HT1080 (cell line): ENCODE measurements at places on chromosomes 11 and 22.

- no peak for DNase-seq
These were observed 280.7 kb downstream of the DLG2 start for GRCh38 chr11:85346484-85346883.

DNA sequence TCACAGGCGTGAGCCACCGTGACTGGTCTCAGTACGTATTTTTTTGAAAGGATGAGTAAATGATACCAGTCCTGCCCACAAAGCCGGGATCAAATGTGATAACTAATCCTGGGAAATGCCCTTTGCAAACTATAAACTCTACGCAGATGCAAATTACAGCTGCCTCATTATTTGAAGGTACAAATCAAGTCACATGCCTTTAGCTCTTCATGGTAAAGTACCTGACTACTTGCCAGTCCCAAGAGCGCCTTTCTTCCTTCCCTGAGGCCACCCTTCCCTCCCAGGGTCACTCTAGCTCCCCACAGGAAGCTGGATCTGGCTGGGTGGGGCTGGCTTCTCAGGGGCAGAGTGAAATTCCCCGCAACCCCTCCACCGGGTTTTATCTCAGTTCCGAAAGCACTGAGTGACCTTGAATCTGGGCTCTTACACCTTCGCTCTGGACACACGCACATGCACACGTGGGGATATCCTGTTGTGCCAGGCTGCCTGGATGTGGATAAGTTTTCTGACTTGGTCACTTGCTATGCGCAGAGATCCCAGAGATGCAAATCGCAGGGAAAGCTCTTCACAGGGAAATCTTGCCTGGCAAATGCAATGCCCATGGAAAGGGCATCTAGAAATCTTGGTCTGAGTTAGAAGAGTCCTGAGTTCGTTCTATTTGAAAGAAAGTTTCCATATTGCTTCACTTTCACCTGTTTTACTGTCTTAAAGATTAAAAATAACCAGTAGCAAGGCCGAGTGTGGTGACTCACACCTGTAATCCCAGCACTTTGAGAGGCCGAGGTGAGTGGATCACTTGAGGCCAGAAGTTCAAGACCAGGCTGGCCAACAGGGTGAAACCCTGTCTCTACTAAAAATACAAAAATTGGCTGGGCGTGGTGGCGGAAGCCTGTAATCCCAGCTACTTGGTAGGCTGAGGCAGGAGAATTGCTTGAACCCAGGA is 8.5 kb downstream of the A4GALT start:
- no peak for DNase-seq

DNA sequence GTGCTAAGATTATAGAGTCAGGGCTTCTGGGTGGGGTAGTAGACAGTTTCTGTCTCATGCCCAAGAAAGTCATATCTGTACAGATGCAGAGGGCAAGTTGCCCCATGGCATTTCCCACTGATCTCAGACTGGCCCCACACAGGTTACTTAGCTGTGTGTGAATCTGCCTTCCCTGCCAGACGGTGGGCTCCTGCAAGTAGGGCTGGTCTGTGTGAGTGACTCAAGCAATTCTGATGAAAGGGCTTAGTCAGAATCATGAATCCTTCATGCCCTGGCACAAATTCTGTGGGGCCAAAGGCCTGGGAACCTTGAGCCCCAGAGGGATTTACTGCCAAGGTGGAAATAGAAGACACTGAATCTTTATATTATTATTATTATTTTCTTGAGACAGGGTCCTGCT is 30.4 kb downstream of the USH1C start:
- DNase-seq: peak; percentile 10

DNA sequence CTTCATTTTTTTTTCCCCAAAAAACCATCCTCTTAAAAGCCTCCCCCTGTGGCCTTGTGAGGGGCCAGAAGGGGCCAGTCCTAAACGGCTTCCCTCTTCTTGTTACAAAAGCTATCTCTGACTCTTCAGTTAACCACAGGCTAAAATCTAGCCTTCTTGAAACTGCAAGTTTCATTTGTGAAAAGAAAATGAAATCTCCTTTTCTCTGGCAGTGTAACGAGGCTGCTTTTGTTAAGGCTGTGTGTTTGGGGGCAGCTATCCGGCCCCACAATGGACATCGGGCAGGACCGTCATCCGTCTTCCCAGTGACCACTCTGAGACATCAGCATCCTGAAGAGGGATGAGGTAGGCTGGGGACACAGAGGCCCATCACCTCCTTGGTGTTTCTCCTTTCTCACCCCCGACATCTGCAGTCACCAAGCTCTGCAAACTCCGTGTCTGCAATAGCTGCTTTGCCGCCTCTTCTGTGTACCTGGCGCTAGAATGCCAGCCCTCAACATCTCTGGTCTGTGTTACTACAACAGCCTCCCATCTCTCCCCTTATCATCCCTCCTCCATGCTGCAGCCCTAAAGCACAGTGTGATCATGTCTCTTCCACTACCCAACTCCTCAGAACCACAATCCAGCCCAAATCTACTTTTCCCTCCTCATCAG is 94.0 kb downstream of the RCN1 start:
- no peak for DNase-seq

DNA sequence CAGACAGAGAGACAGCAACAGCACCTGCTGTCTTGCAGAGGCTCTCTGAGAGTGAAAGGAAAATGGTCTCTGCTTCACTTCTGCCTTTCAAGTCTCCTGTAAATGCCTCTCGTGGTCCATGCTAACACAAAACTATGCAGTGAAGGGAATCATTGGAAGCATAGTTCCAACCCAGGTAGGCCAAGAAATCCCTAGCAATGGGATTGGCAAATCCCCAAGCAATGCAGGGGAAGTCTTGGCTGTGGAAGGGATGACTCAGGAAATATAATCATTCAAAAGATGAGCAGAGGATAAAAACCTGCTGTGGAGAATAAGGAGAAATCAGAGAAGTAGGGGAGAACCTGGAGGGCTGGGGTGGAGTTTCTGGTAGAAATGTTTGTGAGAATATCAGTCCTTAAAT is 216.1 kb upstream of the ZBED5 start:
- no peak for DNase-seq

GRCh38 chr11:76321820-76322524 is 59.0 kb downstream of the THAP12 start:
- DNase-seq: no peak

GRCh38 chr11:109864151-109864661 is 229.0 kb upstream of the ZC3H12C start:
- DNase-seq: no peak

DNA sequence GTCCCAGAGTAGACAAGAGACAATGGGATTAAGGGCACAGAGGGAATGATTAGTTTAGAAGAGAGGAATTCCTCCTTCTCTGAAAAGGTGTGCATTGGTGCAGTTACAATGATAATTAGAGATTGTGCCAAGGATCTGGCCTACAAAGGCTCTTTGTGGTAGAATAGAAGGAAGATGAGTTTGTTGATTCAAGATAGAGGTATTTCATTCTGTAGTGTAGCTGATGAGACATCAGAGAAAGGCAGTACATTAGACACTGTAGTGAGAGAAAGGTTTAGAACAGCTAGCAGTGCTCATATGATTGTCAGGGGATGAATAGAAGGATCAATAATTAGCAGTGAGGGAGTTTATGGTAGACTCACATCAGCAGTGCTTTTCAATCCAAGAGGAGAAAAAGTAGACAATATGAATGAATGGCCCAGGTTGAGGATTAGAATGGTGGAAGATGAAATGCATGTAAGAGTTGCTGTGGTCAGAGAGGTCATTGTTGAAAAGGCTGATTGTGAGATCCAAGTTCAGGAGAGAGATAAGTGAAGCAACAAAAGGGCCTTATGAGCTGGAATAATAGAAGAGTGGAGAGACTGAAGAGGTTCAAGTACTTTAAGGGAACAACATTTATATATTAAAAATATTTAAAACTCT is 28.9 kb downstream of the SIK2 start:
- DNase-seq: peak; percentile 41

DNA sequence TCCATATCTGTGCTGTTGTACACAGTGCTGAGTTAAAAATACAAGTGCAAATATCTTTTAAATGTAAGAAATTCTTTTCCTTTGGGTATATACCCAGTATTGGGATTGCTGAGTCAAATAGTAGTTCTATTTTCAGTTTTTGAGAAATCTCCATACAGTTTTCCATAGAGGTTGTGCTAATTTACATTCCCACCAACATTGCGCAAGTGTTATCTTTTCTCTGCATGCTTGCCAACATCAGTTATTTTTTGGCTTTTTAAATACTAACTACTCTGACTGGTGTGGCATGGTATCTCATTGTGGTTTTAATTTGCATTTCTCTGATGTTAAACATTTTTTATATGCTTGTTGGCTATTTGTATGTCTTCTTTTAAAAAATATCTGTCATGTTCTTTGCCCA is 6.5 kb downstream of the OR52E8 start:
- no peak for DNase-seq

DNA sequence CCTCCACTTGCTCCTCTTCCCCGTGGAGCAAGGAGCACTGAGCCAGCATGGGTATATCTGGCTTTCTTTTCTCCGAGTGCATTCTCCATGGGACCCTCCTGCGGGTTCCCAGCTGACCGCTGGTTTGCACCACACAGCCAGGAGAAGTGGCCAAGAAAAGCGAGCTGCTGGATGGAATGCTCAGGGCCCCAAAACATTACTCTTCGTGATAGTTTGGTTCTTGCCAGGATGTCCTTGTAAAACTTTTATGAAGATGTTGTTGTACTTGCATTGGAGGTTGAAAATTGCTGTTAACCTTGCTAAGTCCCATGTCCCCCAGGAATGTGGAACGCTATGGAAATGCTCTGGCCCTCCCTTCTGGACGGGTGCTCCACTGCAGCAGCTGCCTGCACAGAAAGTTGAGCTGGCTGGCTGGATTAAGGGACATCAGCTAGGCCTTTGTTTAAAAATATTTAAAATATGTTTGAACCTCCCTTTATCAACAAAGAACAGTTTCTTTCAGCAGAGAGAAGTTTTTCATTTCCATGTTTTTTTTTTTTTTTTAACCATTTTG is 68.7 kb downstream of the ZNRF3 start:
- DNase-seq: no peak

DNA sequence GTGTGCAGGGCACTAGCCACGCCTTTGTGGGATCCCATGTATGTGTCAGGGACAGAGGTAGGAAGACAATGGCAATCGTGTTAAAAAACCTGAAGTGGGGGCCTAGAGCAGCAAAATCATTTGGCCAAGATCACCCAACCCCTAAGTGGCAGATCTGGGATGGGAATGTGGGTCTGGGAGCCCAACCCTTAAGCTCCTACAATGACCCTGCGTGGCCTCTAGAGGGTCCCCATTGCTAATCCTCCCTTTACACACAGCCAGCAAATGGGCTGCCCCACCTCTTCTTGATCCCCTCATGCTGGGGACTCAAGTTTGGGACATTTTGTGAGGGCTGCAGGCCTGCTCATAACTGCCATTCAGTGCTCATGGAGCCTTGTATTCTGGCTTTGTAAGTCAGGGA is 73.2 kb upstream of the SUSD2 start:
- no peak for DNase-seq

GRCh38 chr11:7630002-7630401 is 43.3 kb downstream of the CYB5R2 start:
- peak; percentile 51 for DNase-seq

GRCh38 chr11:124285610-124286344 is 28.0 kb downstream of the OR8D1 start:
- DNase-seq: peak; percentile 44

DNA sequence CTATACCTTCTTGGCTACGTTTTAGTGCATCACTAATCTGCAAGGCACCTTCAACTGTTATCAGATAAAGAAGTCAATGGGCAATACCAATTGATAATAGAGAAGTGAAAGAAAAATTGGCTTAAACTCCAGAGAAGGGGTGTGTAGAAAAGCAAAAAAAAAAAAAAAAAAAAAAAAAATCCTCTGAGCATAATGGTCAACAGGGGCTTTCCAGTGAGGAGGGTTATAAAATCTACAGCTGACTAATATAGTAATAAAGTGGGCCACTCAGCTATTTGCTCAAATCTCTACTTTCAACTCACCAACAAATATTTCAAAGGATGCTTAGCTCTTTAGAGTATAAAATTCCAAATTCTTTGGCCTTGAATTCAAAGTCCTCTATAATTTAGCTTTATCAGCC is 77.8 kb downstream of the APOL5 start:
- DNase-seq: no peak

DNA sequence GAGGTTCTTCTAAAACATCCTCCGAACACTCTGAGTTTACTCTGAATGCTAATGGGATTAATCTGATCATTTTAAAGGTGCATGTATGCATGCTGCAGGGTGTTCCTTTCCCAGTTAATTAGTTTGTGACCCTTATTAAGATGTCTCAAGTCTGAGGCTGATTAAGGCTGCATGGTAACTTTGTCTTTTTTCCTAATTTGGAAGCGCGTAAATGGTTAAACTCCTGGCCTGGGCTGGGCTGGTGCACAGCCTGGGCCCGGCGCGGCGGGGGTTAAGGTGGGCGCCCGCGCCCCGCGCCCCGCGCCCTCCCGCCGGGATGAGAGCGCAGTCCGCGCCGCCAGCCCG is 539.7 kb downstream of the NTM start:
- DNase-seq: no peak

DNA sequence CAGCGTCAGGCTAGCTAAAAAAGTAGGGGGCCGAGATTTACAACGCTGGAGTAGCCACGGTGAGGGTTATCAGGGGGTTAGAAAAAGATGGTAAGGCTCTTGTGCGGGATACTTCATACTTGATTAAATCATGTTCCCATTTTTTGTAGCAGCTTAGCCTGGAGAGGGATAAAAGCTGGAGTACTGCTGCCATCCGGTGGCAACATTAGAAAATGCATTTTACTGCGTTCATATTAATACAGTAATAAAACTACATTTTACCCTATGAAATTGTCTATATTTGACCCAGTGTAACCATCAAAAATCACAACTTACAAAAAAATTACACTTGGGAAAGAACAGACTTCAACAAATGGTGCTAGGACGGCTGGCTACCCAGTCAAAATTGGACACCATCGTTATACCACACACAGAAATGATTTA is 17.3 kb downstream of the RPUSD4 start:
- DNase-seq: peak; percentile 16

GRCh38 chr11:93939084-93939760 is 81.9 kb upstream of the HEPHL1 start:
- DNase-seq: peak; percentile 85

DNA sequence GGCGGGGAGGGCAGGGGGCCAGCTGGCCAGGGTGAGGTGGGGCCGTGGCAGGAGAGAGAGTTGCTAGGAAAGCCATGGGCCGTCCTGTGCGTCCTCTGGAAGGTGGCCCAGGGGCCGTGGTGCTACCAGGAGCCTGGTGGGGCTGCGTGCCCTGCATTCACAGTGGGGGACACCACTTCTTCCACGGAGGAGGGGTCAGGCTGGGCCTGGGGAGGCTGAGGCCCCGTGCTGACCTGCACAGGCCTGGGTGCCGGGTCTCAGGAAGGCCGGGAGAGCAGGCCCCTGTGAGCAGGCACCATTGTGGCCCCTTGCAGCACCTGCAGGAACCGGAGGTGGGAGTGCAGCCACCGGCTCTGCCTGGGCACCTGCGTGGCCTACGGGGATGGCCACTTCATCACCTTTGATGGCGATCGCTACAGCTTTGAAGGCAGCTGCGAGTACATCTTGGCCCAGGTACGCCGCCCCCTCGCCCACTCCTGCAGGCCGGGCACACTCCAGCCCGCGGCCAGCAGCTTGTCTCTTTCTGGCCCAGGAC is 12.0 kb downstream of the MUC5B start:
- no peak for DNase-seq
